ENCODE measurements at places on chromosomes 4 and X.

DNA sequence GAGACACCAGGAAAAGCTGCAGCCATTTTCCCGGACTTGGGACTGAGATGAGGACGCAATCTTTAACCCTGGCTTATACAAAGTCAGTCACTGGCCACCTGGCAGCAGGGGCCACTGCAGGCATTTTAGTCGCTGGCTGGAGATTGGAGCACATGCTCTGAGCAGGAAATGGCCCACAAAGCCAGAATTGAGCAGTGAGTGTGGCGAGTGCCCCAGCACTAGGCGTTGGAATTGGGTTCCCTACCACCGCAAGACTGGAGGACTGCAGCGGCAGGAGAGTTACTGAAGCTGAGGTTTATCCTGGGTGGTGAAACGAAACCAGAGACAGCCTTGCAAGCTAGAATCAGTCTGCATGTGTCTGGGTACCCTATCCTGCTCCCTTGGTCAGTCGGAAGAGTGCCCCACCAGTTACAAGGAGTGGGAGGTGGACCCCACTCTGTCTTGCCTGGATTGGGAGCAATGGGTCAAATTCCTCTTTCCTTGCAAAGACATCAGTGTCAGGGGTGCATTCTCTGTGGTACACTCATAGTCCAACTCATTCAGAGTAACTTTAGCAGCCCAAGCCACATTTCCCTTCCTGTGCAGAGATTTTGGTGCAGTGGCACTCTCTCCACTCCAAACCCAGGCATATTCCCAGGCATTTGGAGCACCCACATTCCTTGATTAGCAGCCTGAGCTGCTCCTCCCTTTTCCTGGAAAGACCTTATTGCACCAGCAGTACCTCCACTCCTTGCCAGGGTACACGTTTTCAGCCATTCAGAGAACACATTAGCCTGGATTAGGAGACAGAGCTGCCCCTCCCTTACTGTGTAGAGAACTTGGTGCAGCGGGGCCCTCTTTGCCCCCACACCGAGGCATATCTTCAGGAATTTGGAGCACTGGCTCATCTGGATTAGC, 36.7 kb upstream of the PLK4 start:
- no peak for DNase-seq

GRCh38 chrX:37745835-37746217, 34.0 kb upstream of the CYBB start:
- DNase-seq = no peak

DNA sequence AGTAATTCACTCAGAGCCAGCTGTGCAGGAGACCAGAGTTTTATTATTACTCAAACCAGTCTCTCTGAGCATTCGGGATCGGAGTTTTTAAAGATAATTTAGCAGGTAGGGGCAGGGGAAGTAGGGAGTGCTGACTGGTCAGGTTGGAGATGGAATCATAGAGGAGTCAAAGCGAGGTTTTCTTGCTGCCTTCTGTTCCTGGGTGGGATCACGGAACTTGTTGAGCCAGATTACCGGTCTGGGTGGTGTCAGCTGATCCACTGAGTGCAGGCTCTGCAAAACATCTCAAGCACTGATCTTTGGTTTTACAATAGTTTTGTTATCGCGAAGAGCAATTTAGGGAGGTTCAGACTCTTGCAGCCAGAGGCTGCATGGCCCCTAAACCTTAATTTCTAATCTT, 63.6 kb downstream of the TRIM2 start:
- DNase-seq = no peak

- DNase-seq = no peak
These were observed 2.2 kb downstream of the TRMT44 start for GRCh38 chr4:8442596-8443358.

GRCh38 chrX:154372612-154373022, 1.8 kb downstream of the FLNA start:
- DNase-seq = no peak

- DNase-seq = no peak
These were observed 314.7 kb upstream of the PRKX start for GRCh38 chrX:4028151-4028550.

- DNase-seq = no peak
These were observed 25.1 kb upstream of the USO1 start for GRCh38 chr4:75699299-75699698.

DNA sequence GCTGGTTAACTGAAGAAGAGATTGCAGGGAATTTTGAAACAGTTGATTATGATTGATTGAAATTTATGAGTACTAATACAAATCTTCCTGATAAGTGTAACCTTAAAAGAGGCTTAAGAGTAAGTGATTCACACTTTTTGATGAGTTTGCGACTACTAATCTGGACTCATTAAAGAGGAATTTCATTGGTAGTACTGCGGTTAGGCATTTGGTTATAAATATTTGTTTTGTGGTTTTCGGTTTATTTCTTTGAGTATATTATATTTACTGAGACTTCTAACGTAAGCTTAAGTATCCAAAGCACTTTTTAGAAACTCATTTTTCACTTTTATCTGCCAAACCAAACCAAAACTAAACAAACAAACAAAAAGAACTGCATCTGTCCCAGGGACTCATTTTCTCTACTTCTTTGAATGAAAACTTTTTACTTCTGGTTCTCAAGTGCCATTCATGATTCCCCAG, 20.7 kb downstream of the SLIT2 start:
- no peak for DNase-seq

DNA sequence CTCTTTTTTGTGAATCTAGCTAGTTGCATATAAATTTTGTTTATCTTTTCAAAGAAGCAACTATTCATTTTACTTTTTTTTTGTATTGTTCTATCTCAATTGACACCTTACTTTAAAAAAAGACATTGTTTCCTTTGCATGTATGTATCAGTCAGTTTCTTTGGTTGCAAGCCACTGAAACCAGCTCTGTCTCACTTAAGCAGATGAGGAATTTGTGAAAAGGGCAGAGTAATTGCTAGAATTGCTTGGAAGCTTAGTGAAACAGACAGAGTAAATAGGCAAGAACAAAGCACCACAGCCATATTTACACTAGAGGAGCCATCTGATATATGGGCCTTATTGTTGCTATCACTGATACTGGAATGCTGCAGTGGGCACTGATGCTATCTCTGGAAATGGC, 231.4 kb upstream of the KLF8 start:
- DNase-seq = no peak

GRCh38 chrX:93461060-93461459, 212.3 kb downstream of the NAP1L3 start:
- DNase-seq = no peak

DNA sequence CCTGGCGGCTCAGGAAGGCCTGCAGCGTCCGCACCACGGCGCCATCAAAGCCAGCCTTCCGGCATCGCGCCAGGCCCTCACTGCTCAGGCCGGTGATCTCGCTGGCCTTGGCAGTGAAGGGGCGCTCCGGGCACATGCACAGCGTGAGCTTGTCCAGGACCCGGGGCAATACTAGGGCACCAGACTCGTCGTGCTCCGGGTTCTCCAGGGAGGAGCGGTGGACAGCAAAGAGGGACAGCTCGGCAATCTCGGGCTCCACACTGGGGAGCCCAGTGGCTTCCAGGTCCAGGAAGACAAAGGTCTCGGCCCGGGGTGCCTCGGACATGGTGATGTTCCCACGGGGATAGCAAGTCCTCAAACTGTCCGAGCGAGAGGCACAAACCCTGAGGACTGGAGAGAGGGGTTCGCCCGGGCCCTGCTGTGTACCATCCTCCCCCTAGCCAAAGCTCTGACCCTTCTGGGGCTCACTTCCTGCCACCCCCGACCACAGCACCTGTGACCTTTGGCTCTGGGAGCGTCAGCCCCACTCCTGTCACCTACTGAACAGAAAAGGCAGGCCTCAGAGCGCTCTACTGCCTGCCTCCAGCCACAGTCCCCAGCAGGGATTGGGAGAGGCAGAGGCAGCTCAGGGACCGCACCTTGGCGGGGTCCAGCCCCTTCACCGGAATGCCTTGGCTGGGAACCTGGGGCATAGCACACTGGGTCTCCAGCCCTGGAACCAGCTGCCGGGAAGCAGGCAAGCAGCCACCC, 575 bp downstream of the TREX2 start:
- DNase-seq = no peak

GRCh38 chr4:1030031-1030430, 18.6 kb downstream of the FGFRL1 start:
- DNase-seq = no peak

GRCh38 chrX:12007881-12008280, 130.4 kb upstream of the FRMPD4 start:
- no peak for DNase-seq

DNA sequence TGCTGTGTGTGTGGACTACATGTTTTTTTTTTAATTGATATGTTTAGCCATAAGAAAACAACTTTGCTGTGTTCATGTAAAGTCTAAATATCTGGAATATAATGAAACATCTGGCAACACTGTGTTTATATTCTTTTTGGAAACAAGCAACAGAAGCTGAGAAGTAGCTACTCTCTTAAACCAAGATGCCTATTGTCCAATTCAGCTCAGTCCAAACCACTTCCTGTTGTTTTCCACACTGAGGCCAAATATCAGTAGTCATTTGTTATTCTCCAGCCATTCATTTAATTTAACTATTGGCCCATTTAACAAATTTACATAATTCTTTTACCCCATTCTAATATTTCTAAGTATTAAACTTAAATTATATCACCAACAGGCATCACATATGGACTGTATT, 903.0 kb upstream of the SLIT2 start:
- DNase-seq = no peak

GRCh38 chrX:101759000-101759399, 99.3 kb upstream of the ARMCX2 start:
- DNase-seq = peak; percentile 10

- DNase-seq = no peak
These were observed 223.0 kb upstream of the GALNT7 start for GRCh38 chr4:172945611-172946010.

DNA sequence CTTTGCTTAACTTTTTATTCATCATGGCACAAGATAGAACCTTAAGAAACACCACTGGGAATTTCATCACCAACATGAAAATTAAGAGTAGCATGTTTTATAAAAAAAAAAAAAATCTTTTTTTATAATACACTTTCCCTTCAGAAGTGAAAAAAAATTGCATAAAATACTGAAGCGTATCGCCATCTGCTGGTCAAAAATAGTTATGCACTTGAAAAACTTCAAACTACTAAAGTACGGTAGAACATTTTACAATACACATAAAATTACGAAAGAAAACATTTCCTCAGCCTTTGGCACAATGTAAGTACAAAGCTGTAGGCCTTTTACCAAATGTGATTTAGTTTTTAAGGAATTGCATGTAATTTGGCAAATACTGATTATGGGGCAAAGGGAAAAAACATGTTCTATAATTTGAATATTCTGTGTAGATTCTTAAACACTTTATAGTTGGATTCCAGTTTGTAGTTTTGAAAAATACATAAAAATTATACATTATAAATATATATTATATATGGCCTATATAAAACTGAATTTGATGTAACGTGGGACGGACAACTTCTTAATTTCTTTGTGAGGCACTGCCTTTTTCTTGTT, 26.5 kb downstream of the HCCS start:
- DNase-seq = peak; percentile 21

DNA sequence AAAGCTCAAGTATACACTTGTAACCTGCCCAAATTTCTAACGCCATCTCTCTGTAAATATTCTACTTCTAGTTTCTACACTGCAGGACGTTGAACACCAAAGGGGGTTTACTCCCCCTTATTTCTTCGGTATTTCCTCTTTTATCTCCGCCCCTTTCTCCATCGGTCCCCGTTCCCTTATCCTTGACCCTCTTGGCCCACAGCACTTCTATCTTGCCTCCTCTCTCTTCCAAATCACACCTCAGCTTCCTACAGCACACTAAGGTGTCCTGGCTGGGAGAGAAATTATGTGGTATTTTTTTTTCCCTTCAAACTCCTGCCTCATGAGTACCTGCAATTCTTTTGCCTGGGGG, 715 bp downstream of the ZMAT1 start:
- DNase-seq = peak; percentile 45

GRCh38 chrX:110145854-110146253, 142.9 kb downstream of the TMEM164 start:
- DNase-seq = no peak

GRCh38 chr4:41692717-41693345, 55.7 kb downstream of the PHOX2B start:
- DNase-seq = peak; percentile 49

DNA sequence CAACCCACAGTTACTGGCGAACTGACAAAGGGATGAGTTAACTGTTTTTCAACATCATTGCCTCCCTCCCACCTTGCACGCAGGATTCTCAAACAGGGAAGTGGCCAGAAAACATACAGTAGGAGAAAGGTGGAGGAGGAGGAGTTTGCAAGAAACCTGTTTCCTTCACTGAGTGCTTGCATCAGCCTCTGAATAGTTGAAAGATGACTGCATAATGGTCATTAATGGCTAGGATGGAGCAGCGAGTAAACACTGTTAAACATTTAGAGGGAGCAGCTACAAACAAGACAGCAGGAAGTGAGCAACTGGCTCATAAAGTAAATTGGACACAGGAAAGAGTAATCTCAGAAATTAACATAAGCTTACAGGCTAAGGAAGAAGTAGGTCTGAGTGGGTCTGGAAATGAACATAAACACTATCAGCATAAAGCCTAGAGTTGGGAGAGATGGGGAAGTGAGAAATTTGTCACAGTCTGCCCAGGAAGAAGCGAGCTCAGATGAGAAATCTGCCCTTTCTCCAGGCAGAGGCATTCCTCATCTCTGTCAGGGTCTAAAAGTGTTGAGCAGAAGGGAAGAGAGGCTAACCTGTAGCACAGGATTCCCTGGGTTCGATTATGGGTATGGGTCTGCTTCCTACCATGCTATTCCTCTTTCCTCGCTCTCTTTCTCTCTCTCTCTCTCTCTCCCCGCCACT, 38.6 kb downstream of the TRPC5OS start:
- no peak for DNase-seq

DNA sequence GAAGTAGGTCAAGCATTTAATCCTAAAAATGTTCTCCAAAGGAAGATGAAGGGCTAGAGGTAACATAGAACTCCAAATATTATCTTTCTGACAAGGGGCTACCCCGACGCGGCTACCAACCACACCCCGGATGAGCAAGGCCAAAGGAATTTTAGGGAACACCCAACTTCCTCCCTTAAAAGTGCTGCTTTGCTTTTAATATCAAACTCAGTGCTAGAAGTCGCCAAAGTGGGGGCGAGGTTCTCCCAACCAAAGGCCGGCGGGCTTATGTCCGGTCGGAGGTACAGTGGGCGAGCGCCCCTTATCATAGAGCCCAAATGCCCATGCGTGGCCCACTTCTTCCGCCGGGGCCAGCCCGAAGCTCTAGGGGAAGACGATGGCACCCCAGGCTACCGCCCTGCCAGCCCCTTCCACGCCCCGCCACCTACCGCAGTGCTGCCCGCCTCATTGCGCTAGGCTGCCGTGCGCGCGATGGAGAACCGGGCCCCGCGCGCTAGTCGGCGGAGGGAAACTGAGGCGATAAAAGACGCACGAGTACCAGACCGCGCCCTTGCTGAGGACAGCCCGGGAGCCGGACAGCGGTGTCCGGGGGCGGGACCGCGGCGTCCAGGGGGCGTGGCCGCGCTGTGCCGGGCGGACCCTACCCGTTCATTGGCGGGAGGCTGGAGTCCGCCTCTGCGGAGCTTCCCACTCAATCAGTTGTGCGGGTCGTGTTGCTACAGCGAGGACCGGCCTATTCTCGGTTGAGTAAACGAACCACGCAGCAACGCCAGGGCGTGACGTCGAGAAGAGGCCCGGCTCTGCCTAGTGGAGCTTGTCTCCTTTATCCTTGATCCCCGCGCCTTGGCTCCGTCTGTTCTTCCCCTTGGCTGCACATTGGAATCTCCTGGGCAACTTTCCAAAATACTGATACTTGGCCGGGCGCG, at the start of gene ACOT9:
ACOT9 (minus strand) TSS at position 580 of the 926 bp plus-strand sequence; CDS start at position 448, 132 bp downstream.
- DNase-seq = peak; percentile 85

GRCh38 chrX:5084279-5084678, 1144.4 kb downstream of the NLGN4X start:
- no peak for DNase-seq

- no peak for DNase-seq
These were observed 9.5 kb upstream of the CLCN5 start for GRCh38 chrX:49912861-49913260.
